ENCODE measurements at places on chromosomes 6 and 20.

DNA sequence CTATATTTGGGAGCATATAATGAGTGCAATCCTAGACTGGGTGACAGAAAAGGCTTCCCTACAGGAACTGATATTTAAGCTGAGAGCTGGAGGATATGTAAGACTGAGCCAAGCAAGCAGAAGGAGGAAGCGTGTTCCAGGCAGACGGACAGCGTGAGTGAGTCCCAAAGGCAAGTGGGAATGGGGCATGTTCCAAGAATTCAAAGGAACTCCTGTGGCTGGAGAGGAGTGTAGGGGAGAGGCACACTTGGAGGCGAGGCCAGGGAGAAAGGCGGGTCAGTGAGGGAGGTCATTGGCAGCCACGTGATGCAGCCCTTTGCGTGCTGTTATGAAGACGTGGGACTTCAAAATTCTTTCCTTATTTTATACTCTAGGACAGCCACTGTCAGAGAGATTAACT is 27.9 kb upstream of the SGK1 start:
- no peak for DNase-seq

DNA sequence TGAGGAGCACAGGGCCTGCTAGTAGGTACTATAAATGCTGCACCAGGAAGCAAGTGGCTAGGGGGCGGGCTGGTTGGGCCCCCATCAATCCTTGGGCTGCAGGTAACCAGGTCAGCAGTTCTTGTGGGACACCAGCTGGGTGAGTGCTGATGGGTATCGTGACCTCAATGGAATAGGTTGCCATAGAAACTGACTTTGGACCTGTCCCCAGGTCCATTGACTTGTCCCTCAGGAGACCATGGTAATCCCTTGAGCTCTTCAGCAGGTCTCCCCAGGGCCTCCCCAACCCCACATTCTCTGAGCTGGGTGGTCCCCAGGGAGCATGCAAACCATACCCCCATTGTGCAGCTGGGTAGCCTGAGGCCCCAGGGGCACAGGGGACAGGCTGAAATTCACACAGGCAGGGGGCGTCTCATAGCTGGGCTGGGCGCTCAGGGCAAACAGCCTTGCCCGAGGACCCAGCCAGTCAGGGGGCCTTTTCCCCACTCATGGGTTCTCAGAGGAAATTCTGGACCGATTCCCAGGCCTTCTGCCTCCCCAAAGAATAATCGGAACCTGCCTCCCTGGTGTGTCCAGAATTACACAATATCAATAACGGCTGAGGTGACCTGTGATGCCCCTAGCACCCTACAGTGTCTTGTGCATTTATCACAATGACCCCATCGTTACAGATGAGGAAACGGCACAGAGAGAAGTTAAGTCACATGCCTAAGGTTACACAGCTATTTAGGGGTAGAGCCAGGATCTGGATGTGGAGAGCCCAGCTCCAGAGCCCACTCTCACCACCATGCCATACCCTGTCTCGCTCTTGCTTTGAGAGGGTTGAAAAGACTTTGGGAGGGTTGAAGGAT is 35.9 kb downstream of the SRC start:
- DNase-seq = no peak

DNA sequence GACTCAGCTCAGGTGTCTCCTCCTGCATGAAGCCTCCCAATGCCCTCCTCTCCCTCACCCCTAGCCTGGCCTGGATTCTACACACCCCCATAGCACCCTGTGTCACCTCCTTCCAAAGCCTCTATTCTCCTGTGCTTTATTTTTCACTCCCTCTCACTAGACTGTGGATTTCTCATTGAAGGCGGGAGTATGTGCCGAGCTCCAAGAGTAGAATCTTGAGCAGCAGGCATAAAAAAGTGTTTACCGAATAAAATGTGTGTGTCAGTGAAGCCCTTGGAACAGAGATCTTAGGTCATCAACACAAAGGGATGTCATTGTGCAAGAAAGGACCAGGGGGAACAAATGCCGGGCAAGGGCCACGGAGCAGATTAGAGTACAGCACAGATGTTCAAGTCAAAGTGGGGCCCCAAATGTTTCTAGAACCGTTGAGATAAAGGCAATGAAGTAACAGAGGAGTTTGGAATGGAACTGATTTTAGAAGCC is 106.1 kb upstream of the TMEM170B start:
- no peak for DNase-seq

GRCh38 chr6:71446057-71446456 is 157.4 kb downstream of the OGFRL1 start:
- DNase-seq = no peak

GRCh38 chr20:40775561-40776146 is 86.6 kb upstream of the MAFB start:
- no peak for DNase-seq

GRCh38 chr6:108868647-108869046 is 20.4 kb downstream of the ARMC2 start:
- DNase-seq = no peak

DNA sequence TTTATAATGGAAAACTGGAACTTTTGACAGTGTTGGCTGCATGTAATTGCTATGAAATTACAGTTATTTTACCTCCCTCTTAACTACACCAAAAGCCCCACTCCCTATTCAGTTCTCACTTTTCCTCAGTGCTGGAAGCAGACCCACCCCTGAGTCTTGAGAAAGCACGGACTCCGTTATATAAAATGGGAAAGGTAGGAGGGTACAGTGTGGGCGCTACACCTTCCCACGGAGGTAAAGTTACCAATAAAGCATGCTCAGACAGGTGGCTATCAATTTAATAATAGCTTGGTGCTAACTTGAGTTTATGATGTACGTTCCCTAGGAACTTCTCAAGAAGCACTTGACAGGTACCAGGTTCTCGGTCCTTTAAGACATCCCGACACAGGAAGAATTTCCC is 59.0 kb downstream of the CLIC5 start:
- DNase-seq = no peak

All from amniotic stem cell (primary cell).